ENCODE measurements at places on chromosomes 16 and 17.
A peak's percentile ranks its signal among the peaks of the same experiment; 100 is the strongest.

DNA sequence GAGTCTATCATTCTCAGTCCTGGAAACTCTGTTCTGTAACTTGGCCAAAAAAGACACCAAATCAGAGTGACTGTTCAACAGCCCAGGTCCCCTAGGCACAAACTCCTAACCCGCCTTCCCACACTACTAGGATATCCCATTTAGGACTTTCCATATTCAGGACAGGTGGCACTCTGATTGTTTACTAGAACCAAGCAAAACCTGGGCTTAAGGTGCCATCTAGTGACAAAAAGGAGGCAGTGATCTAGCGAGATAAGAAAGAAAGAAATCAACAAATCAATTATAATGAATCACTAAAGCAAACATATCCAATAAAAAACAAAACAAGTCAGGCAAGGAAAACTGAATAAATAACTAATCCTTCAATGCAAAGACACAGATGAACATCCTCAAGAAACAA lies 203.9 kb downstream of the CEP112 start:
- DNase-seq = no peak

GRCh38 chr16:66510298-66510697 lies 39.6 kb downstream of the TK2 start:
- DNase-seq = no peak

GRCh38 chr16:80034948-80035663 lies 434.6 kb upstream of the MAF start:
- no peak for DNase-seq

DNA sequence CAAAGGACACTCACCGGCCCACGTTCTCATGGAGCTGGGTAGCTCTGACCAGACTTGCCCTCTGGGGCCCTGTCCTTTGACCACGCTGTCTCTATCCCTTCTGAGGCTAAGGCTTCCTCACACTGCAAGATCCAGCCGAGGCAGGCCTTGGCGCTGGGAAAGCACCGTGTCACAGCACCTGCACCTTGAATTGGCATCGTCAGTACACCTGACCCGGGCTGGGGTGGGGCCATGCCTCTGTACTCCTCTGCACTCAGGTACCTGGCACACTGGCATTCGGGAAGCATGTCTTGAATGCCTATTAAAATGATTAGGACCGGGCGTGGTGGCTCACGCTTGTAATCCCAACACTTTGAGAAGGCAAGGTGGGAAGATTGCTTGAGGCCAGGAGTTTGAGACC lies 6.0 kb downstream of the TBC1D24 start:
- no peak for DNase-seq

DNA sequence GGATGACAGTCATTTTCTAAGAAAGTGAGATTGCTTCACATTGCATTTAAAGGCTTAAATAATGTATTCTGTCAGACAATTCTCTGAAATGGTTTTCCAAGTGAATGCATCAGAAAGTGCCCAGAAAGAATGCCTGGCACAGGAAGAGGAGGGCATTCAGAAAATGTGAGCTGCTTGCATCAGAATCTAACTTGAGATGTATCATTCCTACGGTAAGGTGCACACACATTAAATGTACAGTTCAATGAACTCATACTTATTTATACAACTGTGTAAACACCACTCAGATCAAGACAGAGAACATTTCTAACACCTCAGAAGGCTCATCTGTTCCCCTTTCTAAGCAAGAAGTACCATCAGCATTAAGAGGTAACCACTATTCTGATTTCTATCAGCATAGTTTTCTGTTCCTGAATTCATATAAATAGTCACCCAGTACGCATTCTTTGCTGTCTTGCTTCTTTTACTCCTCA lies 638.0 kb downstream of the MAF start:
- no peak for DNase-seq

GRCh38 chr17:2396568-2397246 lies 4.2 kb downstream of the MNT start:
- DNase-seq = no peak

- DNase-seq = no peak
Observed at GRCh38 chr17:36791150-36791941, 145.9 kb upstream of the LHX1 start.

DNA sequence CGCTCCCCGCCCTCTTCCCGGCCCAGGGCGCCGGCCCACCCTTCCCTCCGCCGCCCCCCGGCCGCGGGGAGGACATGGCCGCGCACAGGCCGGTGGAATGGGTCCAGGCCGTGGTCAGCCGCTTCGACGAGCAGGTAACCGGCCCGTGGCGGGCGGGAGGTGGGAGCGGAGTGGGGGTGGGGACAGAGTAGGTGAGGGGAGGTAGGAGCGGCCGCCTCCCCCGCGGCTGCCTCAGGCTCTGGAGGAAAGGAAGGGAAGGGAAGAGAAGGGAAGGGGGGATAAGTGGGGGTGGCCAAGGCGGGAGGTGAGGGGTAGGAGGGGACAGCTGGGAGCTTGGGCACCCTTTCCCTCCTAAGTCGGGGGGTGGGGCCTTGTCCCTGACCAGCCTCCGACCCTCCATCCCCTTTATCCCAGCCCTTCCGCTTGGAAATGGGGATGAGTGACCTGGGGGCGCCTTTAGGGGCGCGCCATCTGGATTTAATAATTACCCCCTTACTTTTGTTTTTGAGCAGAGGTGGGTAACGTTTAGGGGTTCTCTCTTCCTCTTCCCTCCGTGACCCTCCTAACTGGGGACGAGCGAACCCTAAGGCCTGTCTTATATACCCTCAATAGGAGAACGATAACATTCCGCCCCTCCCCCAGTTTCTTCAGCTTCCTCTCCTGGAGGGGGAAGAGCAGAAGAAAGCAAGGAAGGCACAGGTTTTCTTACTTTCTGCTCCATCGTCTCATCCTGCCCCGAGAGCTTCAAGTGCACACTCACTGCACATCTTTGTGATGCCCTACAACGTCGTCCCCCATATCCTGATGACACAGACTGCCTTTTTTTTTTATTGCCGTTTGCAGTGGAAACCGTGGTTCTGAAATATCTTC lies 694 bp downstream of the NF1 start:
- no peak for DNase-seq

DNA sequence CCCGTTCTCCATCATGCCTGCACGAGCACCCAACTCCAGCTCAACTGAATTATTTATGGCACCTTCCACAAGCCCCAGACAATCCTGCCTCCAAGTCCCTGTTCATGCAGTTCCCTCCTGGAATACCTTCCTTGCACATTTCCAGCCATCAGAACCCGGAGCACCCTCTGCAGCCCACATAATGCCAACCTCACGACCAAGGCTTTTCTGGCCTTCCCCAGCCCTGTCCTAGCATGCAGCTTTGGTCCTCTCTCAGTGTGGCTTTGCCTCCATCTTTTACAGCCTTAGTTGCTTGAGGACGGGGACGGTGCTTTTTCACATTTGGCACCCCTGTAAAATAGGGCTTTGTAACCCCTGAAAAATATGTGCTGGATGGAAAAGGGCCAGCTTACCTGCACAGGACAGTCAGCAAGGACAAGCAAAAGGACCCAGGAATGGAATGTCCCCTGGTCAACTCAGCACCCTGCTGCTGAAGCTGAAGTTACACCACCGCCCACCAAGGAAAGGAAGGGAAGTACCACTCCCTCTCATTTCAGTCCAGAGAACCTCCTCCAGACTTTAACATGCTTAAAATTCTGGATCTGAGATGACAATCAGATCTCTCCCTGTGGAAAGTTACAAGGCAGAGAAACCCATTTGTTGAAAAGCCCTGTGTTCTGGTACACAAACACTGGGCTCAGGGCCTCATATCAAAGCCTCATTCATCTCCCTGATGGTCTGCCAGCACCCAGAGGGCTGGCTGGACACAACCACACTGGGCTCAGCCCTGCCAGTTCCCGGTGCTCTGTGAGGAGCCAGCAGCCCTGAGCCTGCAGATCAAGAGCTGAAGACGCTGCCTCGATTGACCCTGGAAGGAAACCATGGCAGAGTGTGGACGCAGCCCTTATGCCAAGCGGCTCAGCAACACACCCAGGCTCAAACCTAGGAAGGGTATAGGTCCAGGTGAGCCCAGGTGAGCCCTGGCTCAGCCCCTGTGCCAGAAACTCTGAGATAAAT lies 2.9 kb downstream of the SLC39A11 start:
- no peak for DNase-seq

- no peak for DNase-seq
Observed at GRCh38 chr16:51710186-51710585, 559.1 kb upstream of the SALL1 start.

- no peak for DNase-seq
Observed at GRCh38 chr17:56785405-56785804, 48.3 kb downstream of the C17orf67 start.

DNA sequence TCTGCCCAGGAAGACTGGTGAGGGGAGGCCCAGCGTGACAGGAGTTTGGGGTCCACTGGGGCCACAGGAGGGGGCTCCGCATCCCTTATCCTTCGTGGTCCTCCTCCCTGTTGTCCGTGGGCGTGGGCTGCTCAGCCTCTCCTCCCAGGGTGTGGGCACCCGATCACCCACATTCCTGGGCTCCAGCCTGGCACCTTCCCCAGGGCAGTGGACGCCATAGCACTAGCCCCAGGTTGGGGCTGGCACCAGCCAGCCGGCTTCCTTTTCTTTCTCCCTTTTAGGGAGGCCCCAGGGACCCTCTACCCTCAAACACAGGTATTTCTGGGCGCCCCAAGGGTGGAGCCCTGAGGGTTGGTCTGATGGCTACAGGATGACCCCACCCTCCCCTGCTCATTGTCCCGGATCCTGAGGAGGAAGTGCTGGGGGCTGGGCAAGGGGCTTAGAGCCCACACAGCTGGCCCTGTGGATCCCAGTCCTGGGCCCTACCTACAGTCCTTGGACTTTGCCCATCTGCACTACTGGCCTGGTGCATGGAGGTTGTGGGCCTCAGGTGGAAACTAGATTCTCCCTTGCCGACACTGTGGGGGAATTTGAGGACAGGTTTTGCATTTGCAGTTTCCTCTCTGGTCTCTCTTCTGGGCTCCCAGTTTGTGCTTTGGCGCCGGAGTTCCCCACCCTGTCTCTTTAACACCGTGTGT lies 1.1 kb downstream of the KIF1C start:
- DNase-seq = no peak

DNA sequence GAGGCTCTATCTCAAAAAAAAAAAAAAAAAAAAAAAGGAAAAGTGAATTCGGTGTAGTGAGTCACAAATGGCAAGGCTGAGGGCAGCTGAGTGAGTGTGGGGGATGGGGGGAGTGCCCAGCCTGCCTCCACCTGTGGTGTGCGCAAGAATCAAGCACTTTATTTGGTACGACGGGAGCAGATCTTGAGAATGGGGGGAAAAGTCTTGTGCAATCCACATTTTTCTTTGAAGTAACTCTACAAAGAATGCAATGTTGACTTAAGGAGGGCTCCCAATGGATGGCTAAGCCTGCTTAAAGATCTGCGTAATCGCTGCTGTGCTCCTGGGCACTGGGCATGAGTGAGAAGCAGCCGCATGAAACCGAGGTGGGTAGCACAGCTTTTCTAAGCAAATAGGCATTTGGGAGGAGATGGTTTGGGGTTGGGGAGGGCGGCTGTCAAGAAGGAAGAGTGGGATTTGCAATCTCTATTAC lies 28.2 kb downstream of the ATP2C2 start:
- DNase-seq = no peak

GRCh38 chr17:78435330-78436005 lies 57.0 kb downstream of the PGS1 start:
- DNase-seq = no peak

DNA sequence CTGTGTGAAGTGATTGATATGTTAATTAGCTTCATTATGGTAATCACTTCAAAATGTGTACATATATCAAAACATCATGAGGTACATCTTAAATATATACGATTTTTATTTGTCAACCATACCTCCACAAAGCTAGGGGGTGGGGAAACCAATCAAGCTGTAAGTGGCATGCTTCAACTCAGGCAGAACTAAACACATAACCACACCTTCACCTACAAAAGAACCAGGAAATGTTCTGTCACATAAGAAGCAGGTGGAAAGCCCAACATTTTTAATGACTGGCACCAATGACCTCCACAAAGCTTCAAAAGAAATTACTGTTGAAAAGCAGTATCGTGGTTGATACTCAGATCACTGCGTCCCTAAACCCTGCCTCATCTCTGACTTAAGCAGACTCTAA lies 867.7 kb upstream of the EEF2KMT start:
- DNase-seq = no peak

DNA sequence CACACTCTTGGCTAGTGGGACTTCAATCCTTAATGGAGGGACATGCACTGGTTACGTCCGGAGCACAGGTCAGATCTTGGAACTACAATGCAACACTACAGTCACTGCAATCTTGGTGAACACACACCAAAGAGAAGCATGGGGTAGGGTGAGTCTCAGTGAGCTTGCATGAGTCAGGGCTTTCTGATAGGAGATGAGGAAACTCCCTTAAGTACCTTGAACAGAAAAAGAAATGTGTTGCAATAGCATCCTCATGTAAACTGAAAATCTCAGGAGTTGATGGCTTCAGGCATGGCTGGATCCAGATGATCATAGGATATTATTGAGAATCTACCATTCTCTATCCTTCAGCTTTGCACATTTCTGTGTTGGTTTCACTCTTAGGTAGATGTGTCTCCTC lies 54.1 kb downstream of the CES1 start:
- no peak for DNase-seq

GRCh38 chr16:89691231-89691985 lies 4.9 kb downstream of the CDK10 start:
- no peak for DNase-seq

DNA sequence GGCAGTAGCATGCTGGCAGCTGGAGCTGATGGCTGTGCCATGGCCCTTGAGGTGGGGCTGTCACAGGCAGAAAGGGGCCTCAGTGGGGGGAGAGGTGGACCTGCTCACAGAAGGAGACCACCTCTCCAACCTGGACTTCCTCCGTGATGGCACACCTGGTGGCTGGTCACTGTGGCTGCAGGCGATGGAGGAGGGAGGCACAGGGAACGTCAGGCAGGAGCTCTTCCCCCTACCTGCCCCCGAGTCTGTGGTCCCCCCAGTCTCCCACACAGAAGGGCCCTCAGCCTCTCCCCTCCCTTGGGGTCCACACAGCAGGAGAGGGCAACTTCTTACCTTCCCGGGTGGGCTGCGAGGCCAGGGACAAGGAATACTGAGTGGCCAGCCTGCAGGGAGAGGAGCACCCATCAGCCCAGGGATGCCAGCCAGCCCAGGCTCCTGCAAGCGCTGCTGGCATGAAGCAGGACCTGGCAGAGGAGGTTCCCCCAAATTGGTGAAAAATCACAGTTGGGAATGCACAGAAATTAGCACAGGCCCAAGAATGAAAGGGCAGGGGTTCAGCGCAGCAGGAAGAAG lies 96.5 kb downstream of the GOSR1 start:
- DNase-seq = no peak

GRCh38 chr17:33292201-33292980 lies 704 bp downstream of the ASIC2 start:
- no peak for DNase-seq

DNA sequence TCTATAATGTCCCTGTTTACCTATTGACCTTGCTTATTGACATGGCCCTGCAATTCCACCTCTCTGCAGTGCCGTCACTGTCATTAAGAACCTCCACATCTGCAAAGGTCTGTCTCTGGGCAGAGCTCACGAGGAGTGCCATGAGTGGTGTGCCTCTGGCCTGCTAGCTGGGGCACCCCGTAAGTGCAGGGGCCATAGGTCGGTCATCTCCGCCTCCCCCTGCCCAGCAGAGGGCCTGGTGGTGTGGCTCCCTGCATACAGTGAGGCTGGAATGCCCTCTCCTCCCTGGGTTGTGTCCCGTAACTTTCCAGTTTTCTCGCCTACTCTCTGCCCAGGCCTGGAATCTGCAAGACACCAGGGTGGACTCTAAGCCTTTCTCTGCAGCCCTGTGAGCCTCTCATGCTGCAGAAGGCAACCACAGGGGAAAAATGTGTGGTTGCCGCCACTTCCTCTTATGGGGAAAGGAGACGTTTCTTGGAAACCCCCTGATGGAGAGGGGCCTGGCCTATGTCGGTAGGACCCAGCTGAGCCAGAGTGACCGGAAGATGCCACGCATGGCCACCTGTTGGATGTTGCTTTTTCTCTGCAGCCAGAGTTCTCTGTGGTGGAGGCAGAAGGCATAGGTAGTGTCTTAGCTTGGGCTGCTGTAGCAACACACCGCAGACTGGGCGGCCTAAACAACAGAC lies 2.7 kb upstream of the SNX20 start:
- DNase-seq = peak; percentile 35
